ENCODE measurements at places on chromosomes 2 and 18. TPM values are rescaled to one million over a fixed set of nuclear protein-coding genes. Genes with fewer than 3 reads are reported as not detected.

DNA sequence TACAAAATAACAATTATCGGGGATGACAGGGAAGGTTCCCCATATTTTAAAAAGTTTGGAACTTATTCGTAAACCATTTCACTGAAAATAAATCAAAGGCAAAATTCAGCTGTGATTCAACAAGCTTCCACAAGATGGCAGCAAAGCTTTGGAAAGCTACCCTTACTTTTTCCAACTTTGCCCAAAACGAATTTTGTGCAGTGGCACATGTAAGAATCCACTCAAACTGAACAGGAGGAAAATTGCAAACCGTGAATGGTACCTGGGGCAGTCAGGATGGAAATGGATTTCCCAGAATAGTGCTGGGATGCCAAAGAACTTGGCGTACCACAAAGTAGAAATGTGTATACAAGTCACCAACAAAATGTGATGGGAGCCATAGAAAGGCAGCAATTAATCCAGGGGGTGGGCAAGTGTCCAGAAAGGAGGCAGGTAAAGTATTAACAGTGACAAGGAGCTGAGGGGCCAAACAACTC, 10.7 kb downstream of the RPL31 start:
- H3K4me1 ChIP-seq, result no peaks in the 10 kb centered on the region
- DNase-seq, result peak; percentile 26
- peaks cover 32% of the 10 kb centered on the region for H3K36me3 ChIP-seq
- peak overlapping the region; percentile 40 for H3K27ac ChIP-seq

- DNase-seq, result no peak
- H3K4me3 ChIP-seq, result no peak overlapping the region
- H3K27me3 ChIP-seq, result no peaks in the 10 kb centered on the region
These were observed 26.9 kb upstream of the ASAP2 start for GRCh38 chr2:9179572-9180201.

GRCh38 chr2:68230241-68231060, 21.9 kb downstream of the PPP3R1 start:
- H3K27ac ChIP-seq, result peak overlapping the region; percentile 35
- no peaks in the 10 kb centered on the region for H3K27me3 ChIP-seq
- no peak for DNase-seq
- H3K36me3 ChIP-seq, result no peaks in the 10 kb centered on the region
- H3K4me1 ChIP-seq, result peaks cover 14% of the 10 kb centered on the region

DNA sequence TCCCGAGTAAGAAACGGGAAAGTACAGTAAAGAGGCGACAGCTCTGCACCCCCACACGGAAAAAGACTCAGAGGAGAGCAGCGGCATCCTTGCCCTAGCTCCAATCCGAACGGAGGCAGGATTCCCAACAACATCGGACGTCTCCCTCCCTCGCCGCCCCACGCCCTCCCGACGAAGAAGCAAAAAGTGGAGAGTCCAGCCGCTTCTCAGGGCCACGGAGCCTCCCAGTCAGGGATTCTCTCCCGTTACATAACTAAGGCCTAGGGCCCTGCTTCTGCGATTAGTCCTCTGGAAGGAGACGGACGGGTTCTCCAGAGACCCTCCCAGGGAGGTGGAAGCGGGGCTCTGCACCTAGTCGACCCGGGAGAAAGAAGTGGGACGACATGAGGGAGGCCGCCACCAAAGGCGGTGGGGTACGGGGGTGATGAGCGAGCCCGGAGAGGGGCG, 587 bp downstream of the SUMO1 start:
- H3K4me1 ChIP-seq, result peaks cover 12% of the 10 kb centered on the region
- no peaks in the 10 kb centered on the region for H3K36me3 ChIP-seq
- H3K27ac ChIP-seq, result peak overlapping the region; percentile 97
- H3K4me3 ChIP-seq, result peak overlapping the region; percentile 99

GRCh38 chr2:12177455-12178288, 431.2 kb downstream of the LPIN1 start:
- H3K27ac ChIP-seq, result no peak overlapping the region
- peaks cover 12% of the 10 kb centered on the region for H3K27me3 ChIP-seq
- H3K4me3 ChIP-seq, result no peak overlapping the region
- H3K36me3 ChIP-seq, result no peaks in the 10 kb centered on the region
- DNase-seq, result no peak

DNA sequence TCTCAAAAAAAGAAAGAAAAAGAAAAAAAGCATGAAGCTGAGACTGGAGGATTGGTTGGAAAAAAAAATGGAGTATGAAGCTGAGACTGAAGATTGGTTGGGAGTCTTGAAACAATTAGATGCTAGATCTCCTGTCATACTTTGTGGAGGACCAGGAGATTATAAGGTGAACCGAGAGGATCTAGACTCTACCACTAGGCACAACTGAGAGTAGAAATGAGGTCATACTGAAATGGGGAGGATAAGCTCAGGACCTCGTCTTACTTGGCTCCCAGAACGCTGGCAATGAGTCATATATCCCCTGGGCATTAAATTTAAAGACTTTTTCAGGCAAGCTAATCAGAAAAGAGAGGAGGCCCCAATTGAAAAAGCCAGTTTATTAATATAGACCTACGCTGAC, 3.3 kb upstream of the ORC2 start:
- no peak overlapping the region for H3K4me3 ChIP-seq
- H3K27ac ChIP-seq, result peak overlapping the region; percentile 71
- DNase-seq, result no peak

DNA sequence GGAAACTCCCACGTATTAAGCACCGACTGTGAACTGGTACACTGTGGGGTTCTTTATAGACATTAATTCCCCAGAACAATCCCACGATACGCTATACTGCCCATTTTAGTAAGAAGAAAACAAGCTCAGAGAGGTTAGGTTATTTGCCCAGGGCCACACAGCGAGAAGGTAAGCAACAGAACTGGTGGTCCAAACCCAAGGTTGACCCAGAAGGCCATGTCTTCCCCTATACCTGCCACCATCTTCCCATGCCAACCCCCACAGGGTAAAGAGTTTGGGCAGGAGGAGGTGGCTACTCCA, 69.9 kb downstream of the MARCO start:
- no peaks in the 10 kb centered on the region for H3K36me3 ChIP-seq
- no peak overlapping the region for H3K27ac ChIP-seq
- peaks cover 4% of the 10 kb centered on the region for H3K4me1 ChIP-seq
- peaks cover 70% of the 10 kb centered on the region for H3K27me3 ChIP-seq

- H3K4me3 ChIP-seq, result no peak overlapping the region
- no peaks in the 10 kb centered on the region for H3K36me3 ChIP-seq
- H3K4me1 ChIP-seq, result no peaks in the 10 kb centered on the region
- no peak for DNase-seq
- no peak overlapping the region for H3K27ac ChIP-seq
- no peaks in the 10 kb centered on the region for H3K27me3 ChIP-seq
These were observed 136.8 kb downstream of the RDH14 start for GRCh38 chr2:18423636-18424035.

DNA sequence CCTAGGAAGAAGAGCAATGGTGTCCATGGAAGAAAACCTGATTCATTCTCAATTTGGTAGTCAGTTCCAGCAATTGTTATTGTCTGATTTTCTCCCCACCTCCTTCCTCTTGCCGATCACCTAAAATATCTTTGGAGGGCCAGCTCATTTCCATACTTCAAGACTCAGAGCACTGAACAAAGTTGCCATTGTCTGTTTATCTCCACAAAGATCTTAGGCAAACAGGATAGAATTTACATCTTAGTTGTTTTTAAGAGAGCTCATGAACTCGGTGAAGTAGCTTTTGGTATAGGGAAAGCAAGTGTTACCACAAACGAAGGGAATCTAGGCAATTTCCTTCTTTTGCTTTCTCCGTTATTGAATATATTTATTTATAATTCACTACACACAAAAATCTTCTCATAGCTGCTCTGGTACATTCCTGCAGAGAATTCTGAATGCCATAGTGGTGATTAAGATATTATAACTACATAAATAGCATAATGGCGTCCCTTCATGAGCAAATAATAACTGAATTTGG, 41.5 kb upstream of the CHST9 start:
- DNase-seq, result no peak
- H3K4me1 ChIP-seq, result peaks cover 13% of the 10 kb centered on the region
- H3K4me3 ChIP-seq, result no peak overlapping the region
- no peak overlapping the region for H3K27ac ChIP-seq

DNA sequence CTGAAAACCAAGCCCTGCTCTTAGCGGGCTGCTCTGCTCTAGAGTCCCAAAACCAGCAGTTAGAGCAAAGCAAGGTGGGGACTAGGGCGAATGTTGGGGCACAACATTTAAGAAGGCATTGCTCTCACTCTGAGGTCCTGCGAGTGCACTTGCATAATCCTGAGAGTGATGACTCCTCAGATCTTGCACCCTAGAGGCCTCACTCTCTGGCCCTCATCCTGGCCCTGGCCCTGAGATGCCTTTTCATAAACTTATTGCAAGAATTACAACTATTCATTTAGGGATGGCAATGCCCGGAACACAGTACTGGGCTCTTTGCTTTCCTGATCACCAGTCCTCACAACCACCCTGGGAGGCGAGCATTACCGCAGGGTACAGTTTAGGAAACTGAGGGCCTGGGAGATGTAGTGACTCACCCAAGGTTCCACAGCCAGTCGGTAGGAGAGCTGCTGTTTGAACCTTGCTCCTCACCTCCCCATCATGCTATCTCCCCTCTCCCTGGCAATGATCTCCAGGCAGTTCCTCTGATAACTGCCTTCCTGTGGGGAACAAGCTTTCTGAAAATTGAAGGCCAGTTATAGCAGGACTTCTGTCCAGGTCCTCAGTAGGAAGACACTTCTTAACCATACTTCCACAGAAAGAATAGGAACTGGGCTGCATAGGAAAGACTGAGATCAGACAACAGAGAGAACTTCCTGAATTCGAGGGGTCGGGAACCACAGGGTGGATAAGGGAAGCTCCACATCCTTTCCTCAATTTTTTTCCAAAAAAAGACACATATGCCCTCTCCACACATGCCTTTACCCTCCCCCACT, 91.3 kb downstream of the TNS1 start:
- peaks cover 23% of the 10 kb centered on the region for H3K27me3 ChIP-seq
- DNase-seq, result no peak
- H3K4me3 ChIP-seq, result no peak overlapping the region
- H3K36me3 ChIP-seq, result no peaks in the 10 kb centered on the region
- no peaks in the 10 kb centered on the region for H3K4me1 ChIP-seq
- H3K27ac ChIP-seq, result no peak overlapping the region

- H3K4me1 ChIP-seq, result no peaks in the 10 kb centered on the region
- no peak overlapping the region for H3K27ac ChIP-seq
- DNase-seq, result no peak
- no peaks in the 10 kb centered on the region for H3K36me3 ChIP-seq
These were observed 30.7 kb upstream of the MLPH start for GRCh38 chr2:237456200-237456843.

DNA sequence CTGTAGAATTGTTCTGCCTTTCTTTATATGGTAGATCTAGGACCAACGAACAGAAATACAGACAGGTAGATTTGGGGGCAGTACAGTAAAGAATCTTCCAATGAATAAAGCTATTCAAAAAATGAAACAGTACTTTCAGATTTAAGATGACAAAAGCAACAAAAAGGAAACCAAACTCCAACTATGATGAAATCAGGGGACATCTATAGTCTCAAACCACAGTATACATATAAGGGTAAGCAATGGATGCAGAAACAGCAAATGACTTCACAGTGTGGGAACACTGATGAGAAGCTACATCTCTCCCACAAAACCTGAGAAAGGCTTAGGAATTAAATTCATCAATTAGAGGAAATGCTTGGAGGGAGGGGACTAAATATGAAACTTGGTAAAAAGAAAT, 202.5 kb downstream of the CTNNA2 start:
- peaks cover 7% of the 10 kb centered on the region for H3K4me1 ChIP-seq
- DNase-seq, result no peak
- H3K36me3 ChIP-seq, result peaks cover 2% of the 10 kb centered on the region
- no peak overlapping the region for H3K4me3 ChIP-seq

DNA sequence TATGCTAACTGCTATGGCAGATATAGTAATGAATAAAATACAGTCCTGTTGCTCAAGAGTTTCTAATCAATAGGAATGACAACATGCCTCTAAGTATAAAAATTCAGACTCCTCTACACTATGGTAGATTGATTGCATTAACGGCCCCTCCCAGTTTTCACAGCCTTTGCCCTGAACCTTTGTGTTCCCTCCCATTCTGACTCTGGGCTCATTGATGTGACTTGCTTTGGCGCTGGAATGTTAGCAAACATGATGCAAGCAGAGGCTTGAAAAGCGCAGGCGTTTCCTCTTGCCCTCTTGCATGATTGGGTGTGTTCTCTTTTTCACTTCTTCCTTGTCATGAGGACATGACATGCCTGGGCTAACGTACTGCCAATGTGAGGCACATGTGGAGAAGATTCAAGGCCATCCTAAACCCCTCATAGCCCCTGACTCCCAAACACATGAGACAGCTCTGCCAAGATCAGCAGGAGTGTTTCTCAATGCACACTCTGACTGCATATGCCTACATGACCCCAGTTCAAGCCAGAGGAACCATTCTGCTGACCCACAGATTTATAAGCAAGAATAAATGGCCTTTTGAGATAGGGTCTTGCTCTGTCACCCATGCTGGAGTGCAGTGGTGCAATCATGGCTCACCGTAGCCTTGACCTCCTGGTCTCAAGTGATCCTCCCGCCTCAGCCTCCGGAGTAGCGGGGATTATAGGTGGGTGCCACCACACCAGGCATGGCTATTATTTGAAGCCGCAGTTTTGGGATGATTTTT, 49.7 kb upstream of the CD28 start:
- DNase-seq, result no peak
- no peaks in the 10 kb centered on the region for H3K36me3 ChIP-seq
- peaks cover 4% of the 10 kb centered on the region for H3K27me3 ChIP-seq

DNA sequence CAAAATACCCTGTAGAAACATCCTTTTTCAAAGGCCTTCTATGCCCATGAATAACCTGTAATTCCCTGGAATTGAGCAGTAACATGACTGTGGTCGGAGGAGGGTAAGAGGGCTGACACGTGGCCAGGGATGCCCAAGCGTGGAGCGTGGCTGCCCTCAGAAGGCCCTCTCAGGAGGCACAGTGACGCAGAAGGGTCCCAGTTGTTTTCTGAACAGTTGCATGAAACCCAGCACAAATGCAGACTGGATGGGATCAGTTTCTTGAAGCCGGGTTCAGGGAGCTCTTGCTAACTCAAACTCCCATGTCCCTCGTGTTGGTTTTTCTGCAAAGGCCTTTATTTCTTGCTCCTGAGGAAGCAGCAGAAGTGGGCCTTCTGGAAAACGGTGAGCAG, 237.0 kb downstream of the ALPK2 start:
- H3K4me1 ChIP-seq, result no peaks in the 10 kb centered on the region
- peaks cover 49% of the 10 kb centered on the region for H3K36me3 ChIP-seq
- DNase-seq, result no peak
- no peak overlapping the region for H3K4me3 ChIP-seq
- H3K27me3 ChIP-seq, result no peaks in the 10 kb centered on the region
- no peak overlapping the region for H3K27ac ChIP-seq

- no peaks in the 10 kb centered on the region for H3K36me3 ChIP-seq
- H3K4me3 ChIP-seq, result no peak overlapping the region
- H3K4me1 ChIP-seq, result no peaks in the 10 kb centered on the region
These were observed 351.7 kb downstream of the RAD51AP2 start for GRCh38 chr2:17166506-17166905.

Gene SERPINB13
- not detected for total RNA-seq

Gene KLF7
- total RNA-seq, result 26.6 TPM

Gene PID1
- 0.27 TPM for total RNA-seq

Gene TFCP2L1
- total RNA-seq, result 0.78 TPM

Gene SPDYA
- total RNA-seq, result 1.6 TPM

Gene TXNDC9
- total RNA-seq, result 28.9 TPM
